ENCODE measurements at places on chromosomes 12 and 14.

DNA sequence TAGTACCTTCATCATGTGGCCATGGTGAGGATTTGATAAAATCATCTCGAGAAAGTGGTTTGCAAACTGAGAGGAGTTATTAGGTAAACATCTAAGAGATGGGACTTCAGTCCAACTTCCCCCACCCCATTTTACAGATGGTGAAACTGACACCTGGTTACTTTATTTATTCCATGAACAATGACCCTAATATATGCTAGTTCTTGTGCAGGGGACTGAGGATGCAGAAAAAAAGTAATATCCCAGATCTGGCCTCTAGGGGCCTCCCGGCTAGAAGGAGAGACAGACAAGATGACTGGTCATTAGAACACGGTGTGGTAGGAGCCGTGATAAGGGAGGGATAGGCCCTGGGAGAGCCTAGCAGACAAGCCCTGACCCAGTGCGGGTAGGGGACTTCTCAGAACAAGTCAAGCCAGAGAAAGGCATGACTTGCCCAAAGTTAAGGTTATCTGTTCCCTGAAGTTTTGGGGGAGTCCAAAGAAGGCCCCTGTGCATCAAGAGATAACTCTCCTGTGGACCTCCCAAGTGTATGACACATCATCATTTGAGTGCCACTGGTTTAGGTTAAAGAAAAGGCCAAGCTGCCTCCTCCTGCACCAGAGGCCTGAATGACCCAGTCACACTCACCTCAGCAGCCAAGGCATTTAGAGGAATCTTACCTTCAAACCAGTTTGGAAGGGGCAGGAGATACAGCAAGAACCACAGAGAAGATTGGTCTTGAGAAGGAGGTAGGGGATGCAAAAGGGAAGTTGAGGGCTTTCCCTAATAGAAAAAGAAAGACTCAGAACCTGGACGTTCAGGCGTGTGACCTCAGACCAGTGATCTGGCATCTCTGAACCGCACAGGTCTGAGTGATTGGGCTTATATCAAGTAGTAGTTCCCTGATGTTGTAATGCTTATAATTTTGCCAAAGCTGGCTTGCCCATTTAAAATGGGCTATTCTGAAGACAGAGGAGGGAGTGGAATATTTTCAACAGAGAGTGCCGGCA, 1.6 kb downstream of the CMKLR1 start:
- no peak for DNase-seq

DNA sequence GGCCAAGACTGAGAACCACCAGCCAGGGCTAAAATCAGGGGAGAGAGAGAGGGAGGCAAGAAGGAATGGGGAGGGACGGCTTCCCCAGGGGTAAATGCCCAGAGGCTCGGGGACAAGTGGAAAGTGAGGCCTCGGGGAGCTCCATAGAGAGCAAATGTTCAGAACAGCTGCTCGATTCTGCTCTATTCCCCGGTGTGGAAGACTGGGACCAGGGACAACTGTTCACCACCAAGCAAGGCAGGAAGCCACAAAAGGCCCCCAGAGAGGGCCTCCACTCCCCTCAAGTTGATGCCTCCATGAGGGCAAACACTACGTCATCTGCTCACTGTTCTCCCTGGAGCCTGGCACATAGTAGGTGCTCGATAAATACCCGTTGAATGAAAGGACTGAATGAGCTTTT, 53.5 kb downstream of the IRF2BPL start:
- DNase-seq = no peak

GRCh38 chr12:74689071-74689655, 151.5 kb downstream of the ATXN7L3B start:
- no peak for DNase-seq

GRCh38 chr12:53803194-53803593, 51.4 kb upstream of the CISTR start:
- DNase-seq = no peak

DNA sequence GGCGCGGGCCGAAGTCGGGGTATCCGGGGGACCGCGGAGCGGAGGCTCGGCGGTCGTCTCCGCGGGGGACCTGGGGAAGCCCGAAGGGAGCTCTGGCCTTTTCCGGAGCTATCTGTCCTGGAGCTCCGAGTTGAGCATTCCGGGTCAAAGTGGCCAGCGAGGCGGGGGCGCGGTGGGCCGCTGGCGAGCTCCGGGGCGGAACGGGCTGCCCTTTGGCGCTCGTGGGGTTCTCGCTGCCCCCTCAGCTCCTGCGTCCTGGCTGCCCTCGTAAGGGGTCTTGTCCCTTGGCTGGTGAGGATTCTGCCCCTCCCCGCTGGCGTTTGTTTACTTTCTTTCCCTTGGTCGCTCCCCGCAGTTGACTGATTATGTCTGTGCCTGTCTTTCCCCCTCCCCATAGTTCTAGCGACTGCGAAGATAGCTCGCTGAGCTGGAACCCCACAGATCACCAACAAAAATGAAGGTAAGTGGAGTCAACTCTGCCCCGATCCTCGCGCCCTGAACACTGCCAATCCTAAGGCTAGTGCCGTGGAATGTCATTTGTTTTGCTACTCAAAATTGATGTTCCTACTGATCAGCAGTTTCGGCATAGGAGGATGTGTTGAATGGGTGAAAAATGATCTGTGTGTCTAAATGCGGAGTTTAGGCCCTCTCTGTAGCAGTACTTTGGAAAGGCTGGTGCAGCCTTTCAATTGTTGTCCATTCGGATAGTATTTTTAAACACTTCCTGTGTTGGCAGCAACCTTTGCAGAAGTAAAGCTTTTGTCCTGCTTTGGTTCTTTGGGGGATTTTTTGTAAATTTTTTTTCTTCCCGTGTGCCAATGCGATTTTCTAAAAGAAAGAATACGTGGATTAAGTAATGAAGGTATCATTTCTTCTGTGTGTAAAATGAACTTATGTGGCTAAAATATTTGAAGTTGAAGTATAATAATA, 1.3 kb downstream of the ARID4A start:
- DNase-seq = peak; percentile 75

DNA sequence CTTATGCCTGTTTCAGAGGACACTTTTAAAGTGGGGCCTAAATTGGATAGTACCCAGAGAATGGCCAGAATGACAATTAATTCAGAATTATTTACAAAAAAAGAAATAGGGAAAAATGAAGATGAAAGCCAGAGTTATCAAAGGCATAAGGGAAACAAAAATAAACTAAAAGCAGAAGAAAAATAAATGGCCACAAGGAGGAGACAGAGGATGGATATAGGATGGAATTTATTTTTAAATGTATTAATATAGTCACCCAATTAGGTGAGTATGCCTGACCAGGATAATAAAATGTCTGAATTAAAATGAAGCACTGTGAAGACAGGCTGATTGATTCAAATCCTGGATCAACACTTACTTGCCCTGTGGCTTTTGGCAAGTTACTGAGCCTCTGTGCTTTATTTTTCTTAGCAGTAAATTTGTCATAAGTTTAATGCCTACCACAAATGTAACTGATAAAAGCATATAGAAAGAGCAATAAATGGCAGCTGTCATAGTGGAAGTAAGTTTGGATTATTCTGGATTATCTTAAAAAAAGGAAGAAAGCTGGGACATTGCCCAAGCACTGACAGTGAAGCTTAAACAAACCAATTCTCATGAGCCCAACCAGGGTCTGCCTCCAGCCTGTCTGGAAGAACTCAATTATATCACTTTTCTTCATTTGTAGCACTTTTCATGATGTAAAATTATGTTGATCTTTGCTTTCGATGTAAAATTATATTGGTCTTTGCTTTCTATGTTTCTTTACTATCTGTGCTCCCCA, 3.5 kb downstream of the CLEC9A start:
- DNase-seq = no peak

DNA sequence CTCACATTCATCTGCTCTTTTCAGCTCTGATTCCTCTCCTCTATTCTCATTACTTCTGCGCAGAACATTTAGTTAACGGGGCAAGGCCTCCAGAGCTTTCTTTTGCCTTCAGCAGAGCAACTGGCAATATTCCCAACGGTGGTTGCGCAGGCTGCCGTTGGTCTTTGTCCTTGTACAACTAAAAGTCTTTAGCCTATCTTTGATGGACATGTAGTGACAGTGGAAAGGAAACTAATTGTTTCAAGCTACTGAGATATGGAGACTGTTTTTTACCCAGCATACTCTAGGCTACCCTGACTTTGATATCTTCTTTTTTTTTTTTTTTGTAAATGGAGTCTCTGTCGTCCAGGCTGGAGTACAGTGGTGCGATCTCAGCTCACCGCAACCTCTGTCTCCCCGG, 12.6 kb downstream of the R3HDM2 start:
- no peak for DNase-seq

DNA sequence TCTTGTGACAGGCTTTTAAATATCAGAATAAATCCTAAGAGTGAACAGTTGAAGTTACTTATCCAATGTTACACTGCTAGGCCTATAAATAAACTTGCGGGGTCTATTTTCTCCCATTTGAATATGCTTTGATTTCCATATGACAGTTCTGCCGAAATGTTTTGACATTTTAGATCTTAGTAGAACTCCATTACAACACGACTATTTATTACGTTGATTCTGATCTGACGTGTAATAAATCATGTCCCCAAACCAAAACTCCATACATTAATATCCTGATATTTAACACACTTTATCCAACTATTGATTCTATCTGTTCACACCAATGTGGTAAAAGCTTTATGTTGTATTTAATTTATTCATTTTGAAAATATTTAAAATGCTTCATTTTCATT, 16.1 kb upstream of the NEMF start:
- no peak for DNase-seq

GRCh38 chr12:62668782-62669181, 202.2 kb downstream of the MON2 start:
- no peak for DNase-seq

Measured in posterior cingulate gyrus (tissue), 11 donors.